ENCODE measurements at places on chromosomes 1 and 21. TPM values are rescaled to one million over a fixed set of nuclear protein-coding genes. Genes with fewer than 3 reads are reported as not detected.

DNA sequence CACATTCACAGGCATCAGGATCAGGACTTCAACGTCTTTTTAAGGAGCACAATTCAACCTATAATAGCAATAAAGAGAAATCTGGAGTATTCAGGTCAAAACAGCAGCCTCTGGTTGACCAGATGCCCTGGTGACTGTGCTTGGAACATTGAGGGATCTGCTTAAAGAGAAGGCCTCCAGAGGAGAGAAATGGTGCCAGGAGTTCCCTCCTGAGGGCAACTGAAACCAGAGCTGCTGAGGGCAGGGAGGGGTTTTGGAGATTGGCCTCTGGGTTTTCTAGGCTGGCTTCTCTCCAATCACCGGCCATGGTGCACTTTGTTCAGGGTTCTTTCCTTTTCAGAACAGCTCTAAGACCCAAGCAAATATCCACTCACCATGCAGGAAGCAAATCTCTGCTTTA lies 190.7 kb upstream of the KIAA0040 start:
- peak; percentile 59 for DNase-seq

- DNase-seq, result no peak
Measured at GRCh38 chr1:117594261-117594990, 11.4 kb upstream of the TENT5C start.

GRCh38 chr1:5511381-5512097 lies 480.7 kb downstream of the NPHP4 start:
- DNase-seq, result no peak

- no peak for DNase-seq
Measured at GRCh38 chr21:35249636-35250035, 200.5 kb upstream of the RUNX1 start.

DNA sequence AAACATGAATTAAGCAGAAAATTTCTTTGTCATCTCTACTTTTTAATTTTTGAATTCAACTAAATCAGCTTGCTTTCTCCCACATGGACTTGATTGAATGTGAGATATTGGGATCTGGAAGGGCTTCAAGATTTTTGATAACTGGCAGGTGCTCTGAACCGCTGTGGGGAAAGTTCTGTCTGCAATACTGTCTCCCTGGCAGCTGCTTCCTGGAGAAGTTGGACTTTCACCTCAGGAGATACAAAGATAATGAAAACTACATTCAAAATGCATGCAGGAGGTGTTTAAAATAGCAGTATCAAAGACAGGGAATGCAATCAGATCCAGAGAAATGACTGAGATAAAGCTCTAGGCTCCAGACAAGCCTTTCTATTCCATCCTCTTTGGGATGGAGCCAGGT lies 338.3 kb downstream of the NEGR1 start:
- DNase-seq, result no peak

DNA sequence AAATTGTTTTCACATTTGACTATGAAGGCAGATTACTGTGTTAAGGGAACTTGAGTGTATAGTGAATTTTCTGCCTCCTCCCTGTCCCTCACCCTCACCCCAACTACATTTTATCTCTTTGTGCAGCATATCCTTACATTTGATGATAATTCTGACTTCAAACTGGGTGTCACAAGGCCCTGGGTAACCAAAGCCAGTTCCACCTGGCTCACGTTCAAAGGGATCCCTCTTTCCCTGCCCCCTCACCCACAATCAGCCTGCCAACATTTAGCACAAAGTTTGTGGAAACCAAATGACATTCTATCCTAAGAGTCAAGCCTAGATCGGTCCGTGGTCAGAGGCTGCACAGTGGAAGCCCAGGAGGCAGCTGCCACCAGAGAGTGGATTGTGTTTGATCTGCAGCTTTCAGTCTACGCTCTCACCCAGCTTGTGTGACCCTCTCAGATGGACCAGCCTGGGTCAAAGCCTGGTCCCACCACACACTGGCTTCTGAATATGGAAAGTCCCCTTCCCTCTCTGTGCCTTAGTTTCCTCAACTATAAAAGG lies 10.3 kb downstream of the KIAA0040 start:
- DNase-seq, result no peak

GRCh38 chr21:45945066-45945867 lies 36.3 kb upstream of the COL6A1 start:
- DNase-seq, result no peak

The MAN1A2 gene
- 38.5 TPM for total RNA-seq

The CHIT1 gene
- total RNA-seq, result 2.9 TPM

The TRIM17 gene
- total RNA-seq, result not detected

The MX2 gene
- 2.9 TPM for total RNA-seq

The LAD1 gene
- total RNA-seq, result not detected

Data from adrenal gland (tissue), 19 donors.